ENCODE measurements at places on chromosomes 3 and 15.

DNA sequence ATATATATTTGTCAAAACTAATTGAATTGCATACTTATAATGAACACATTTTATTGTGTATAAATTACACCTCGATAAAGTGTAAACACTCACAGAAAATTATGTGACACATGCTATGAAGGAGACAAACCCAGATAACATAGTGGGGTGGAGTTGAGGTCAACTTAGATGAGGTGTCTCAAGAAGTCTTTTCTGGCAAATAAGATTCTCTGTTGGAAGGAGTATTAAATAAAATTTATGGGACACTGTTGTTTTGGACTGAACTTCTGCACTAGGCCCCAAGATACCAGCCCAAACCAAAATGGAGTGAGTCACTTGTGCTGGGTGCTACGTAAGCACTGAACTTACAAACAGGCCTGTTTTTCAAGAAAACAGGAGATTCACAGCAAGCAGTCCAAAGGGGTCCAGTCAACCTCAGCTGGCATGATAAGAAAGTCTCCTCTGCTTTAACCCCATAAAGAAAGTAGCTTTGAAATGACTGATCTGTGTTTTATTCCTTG is 18.7 kb downstream of the ACTC1 start:
- H3K4me1 ChIP-seq = no peaks in the 10 kb centered on the region
- H3K4me3 ChIP-seq = no peak overlapping the region
- no peaks in the 10 kb centered on the region for H3K27me3 ChIP-seq
- DNase-seq = no peak
- no peaks in the 10 kb centered on the region for H3K36me3 ChIP-seq
- no peak overlapping the region for H3K27ac ChIP-seq

DNA sequence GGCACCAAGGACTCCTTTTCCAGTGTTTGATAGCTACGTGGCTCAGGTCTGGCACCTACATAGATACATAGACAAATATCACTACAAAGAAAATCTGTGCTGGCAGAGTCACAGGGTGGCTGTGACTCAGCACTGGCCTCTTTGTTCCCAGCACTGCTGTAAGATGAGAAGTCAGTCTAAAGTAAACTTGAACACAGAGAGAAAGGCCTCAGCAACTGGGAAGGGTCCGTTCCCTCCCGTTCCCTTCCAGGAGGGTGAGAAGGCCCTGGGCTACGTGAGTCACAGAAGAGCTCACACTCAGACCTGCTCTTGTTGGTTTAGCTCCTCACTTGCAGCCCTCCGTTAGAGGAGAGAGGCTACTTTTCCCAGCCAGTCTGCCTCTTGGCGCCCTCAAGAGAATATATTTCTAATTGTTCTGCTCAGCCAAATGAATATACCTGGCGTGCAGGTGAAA is 23.1 kb downstream of the ANXA2 start:
- no peak overlapping the region for H3K27ac ChIP-seq
- no peak for DNase-seq
- no peaks in the 10 kb centered on the region for H3K36me3 ChIP-seq
- H3K4me3 ChIP-seq = no peak overlapping the region

- no peaks in the 10 kb centered on the region for H3K4me1 ChIP-seq
- H3K27ac ChIP-seq = no peak overlapping the region
- H3K27me3 ChIP-seq = no peaks in the 10 kb centered on the region
- H3K4me3 ChIP-seq = no peak overlapping the region
- H3K36me3 ChIP-seq = no peaks in the 10 kb centered on the region
Observed at GRCh38 chr3:74711913-74712512, 97.6 kb upstream of the CNTN3 start.

- H3K4me1 ChIP-seq = no peaks in the 10 kb centered on the region
- H3K27ac ChIP-seq = no peak overlapping the region
- no peak for DNase-seq
- no peaks in the 10 kb centered on the region for H3K36me3 ChIP-seq
- H3K4me3 ChIP-seq = no peak overlapping the region
Observed at GRCh38 chr3:190658106-190658505, 144.2 kb downstream of the IL1RAP start.

- no peak for DNase-seq
- peaks cover 11% of the 10 kb centered on the region for H3K4me1 ChIP-seq
- H3K27ac ChIP-seq = no peak overlapping the region
- no peak overlapping the region for H3K4me3 ChIP-seq
Observed at GRCh38 chr15:25796395-25796794, 66.7 kb downstream of the ATP10A start.

Data from ovary (tissue), 10 donors.